Activated CD8-positive, alpha-beta T cell treated with anti-CD3 and anti-CD28 coated beads, Interleukin-2, amount 10 ng/mL, durations not matched to agents 7 days and 5 days (primary cell): ENCODE measurements at places on chromosomes 6 and 20.

DNA sequence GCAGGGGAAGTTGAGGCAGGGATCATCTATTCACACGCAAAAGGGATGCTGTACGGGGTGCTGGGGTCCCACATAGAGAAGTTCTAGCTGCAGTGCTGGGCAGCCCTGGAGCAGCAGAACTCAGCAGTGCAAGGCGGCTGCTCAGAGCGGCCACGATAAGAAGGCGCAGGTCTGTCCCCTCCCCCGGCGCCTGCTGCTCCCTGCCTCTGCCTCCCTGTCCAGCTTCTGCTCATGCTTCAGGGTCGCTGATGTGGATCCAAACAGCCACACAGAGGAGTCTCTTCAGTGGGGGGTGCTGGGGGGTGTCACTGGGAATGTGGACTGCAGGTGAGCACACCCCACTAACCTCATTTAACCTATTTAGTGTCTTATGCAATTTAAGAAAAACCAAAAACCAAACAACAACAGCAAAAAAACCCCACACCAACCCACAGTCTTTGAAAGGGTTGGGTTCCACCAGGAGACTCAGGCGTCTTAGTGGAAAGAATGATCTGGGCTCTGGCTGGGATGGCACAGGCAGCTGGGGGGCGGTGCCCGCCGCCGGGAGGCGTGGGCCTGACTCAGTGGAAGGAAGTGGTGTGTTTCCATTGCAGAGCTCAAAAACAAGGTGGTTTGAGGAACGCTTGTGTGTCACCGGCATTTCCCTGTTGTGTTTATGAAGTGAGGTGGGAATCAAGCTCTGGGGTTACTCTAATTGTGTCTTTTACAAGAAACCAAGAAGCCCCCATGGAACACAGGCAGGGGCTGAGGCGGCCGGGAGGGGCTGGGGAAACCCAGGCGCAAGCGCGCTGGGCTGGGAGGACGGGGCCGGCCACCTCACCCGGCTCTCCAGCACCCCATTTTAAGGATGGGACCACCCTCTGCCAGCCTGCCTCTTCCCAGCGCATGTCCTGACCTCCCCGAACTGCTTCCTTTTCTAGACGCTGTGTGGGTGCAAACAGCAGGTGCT is 55.1 kb downstream of the IRF4 start:
- DNase-seq: peak; percentile 89

DNA sequence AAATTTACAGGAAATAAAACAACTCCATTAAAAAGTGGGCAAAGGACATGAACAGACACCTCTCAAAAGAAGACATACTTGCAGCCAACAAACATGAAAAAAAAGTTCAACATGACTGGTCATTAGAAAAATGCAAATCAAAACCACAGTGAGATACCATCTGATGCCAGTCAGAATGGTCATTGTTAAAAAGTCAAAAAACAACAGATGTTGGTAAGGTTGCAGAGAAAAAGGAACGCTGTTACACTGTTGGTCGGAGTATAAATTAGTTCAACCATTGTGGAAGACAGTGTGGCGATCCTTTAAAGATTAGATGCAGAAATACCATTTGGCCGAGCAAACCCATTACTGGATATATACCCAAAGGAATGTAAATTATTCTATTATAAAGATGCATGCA is 858.0 kb upstream of the FLRT3 start:
- DNase-seq: no peak

GRCh38 chr6:20879121-20879520 is 344.9 kb downstream of the CDKAL1 start:
- DNase-seq: no peak

GRCh38 chr20:51267679-51268078 is 244.8 kb upstream of the KCNG1 start:
- DNase-seq: no peak

DNA sequence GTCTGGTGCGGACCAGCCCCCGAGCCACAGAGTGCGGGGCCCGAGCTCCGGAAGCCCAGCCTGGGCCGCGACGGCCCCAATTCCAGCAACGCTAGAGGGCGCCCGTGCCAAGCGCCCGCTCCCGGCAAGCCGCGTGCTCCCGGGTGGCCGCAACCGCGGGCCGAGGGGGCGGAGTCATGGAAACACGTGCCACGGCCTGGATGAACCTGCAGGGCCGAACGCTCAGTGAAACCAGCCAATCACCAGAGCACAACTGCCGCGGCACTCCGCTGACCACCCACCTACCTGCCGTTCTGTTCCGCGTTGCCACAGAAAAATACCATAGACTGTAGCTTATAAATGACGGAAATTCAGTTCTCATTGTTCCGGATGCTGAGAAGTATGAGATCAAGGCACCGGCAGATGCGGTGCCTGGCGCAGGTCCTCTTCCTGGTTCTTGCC is 85.7 kb upstream of the FOXC1 start:
- DNase-seq: peak; percentile 72

- no peak for DNase-seq
These were observed 135.1 kb downstream of the FAM83B start for GRCh38 chr6:54981647-54982046.
